Amniotic stem cell (primary cell): ENCODE measurements at places on chromosomes 11 and 22.

- no peak for DNase-seq
These were observed 42.0 kb downstream of the ALG9 start for GRCh38 chr11:111829185-111829968.

- DNase-seq, result no peak
These were observed 5.8 kb downstream of the MB start for GRCh38 chr22:35611200-35611890.

- DNase-seq, result no peak
These were observed 61.9 kb upstream of the PARVG start for GRCh38 chr22:44118645-44119315.

DNA sequence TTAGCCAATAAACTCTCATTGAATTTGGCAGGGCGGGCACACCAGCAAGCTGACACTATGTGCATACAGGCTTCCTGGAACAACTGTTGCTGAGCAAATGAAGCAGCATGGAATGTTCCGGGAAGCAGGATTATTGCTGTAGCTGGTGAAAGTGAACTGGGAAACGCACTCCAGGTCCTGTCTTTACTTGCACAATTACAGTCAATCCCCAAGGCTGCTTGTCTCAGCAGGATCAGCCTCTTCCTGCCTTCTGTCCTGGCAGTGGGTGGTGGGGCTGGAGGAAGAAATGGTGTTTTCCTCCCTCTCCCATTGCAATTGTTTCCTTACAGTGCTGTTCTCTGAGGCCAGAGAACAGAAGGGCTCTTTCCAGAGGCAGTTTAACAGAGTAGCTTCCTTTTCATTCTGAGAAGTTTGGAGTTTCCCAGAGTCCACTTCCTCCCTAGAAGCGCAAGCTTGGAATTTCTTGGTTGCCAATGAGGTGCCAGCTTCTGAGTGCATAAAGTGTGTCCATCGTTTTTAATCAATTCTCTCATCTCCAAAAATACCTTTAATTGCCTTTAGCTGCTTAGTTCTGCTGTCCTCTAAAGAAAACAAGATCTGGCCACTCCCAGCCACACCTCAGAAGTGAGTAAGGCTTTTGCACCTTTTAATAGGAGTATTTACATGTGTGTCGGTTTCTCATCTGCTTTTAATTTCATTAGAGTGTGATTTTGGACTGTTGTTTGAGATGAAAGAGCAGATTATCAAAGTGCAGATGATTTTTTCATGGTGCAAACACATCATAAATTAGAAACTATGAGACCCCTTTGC is 19.9 kb downstream of the CD44 start:
- no peak for DNase-seq

DNA sequence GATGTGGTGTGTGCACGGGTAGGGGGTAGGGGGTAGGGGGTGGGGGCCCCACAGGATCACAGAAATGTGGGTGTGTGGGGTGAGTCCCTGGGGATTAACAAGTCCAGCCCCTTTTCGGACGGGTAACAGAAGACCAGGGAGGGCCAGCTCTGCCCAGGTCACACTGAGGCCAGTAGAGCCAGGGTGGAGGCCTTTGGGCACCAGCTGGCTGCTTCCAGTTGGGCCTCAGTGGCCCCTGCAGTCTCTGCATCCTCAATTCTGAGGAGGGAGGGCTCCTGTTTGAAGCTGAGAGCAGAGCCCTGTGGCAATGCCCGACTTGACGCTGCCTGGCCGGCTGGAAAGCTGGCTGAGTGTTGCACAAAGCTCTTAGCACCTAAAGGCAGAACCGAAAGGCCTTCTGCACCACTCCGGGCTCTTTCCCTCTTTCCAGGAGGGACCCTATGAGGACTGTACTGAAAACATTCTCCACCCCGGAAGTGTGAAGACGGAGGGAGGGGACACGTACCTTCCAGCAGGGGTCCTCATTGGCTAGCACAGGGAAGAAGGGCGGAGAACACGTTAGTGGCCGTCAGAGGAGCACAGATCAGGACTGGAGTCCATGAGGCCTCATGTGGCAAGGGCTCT is 120.4 kb downstream of the PHF21B start:
- DNase-seq, result no peak

DNA sequence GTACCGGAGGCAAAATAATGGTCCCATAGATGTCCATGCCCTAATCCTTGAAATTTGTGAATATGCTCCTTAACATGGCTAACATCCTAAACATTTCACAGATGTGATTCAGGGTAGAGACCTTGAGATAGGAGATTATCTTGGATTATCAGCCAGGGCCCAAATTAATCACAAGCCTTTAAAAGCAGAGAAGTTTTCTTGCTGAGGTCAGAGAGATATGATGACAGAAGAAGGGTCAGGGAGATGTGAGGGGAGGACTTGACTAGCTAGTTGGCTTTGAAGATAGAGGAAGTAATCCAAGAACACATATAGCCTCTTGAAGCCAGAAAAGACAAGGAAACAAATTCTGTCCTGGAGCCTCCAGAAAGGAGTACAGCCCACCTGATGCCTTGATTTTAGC is 19.1 kb upstream of the FDX1 start:
- no peak for DNase-seq

GRCh38 chr22:44645083-44645482 is 56.9 kb upstream of the PRR5 start:
- DNase-seq, result no peak

DNA sequence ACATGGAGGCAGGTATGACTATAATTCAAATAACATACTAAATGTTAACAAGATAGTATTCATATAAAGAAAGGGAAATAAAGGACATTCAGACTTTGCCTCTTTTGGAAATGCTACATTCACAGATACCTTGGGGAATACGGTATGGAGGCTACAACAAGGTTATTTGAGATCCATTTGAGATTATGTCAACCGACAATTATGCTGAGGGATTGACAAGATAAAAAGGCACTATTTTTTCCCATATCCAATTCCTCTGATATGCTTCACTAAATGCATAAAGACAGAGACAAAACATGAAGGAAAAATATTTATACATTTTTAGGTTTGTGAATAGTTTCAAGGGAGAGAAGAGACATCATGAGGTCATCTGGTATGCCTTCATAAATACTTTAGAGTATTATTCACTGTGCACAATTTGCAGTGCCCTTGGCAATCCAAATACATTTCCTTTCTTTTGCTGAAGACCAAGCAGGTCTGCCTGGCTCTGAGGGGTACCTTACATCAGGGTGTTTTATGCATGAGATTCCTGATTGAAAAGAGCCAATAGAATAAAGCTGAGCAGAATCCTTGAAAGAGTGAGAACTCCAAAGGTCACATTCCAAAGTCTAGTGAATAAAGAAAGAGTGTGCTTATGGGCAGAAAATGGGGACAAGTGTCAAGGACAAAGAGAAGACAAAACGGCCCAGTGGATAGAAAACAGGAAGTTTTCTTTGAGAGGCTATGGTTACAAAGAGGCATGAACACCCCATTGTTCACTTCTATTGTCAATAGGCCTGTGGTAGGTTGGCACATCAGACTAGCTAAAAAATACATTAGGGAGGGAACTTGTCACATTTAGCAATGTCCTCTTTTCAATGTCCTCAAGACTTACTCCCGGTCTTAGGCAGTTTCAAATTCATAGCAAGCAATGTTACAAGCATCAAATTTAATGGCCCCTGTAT is 455.8 kb downstream of the LRRC4C start:
- DNase-seq, result no peak

GRCh38 chr11:88231894-88232482 is 56.7 kb upstream of the RAB38 start:
- DNase-seq, result no peak

DNA sequence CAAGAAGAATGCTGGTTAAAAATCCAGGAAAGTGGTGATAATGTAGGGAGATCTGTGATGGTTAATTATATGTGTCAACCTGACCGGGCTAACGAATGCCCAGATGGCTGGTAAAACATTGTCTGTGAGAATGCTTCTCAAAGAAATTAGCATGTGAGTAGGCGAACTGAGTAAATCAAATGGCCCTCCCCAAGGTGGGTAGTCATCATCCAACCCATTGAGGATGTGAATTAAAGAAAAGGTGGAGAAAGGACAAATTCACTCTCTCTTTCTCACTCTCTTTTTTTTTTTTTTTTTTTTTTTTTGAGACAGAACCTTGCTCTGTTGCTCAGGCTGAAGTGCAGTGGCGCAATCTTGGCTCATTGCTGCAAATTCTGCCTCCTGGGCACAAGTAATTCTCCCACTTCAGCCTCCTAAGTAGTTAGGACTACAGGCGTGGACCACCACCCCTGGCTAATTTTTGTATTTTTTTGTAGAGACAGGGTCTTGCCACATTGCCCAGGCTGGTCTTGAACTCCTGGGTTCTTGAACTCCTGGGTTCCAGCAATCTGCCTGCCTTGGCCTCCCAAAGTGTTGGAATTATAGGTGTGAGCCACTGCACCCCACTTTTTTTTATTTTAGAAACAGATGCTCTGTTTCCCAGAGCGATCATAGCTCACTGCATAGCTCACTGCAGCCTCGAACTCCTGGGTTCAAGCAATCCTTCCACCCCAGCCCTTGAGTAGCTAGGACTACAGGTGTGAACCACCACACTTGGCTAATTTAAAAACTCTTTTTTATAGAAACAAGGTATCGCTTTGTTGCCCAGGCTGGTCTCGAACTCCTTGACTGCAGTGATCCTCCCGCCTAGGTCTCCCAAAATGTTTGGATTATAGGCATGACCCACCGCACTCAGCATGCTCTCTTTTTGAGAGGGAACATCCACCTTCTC is 22.0 kb upstream of the P2RY6 start:
- DNase-seq, result no peak

DNA sequence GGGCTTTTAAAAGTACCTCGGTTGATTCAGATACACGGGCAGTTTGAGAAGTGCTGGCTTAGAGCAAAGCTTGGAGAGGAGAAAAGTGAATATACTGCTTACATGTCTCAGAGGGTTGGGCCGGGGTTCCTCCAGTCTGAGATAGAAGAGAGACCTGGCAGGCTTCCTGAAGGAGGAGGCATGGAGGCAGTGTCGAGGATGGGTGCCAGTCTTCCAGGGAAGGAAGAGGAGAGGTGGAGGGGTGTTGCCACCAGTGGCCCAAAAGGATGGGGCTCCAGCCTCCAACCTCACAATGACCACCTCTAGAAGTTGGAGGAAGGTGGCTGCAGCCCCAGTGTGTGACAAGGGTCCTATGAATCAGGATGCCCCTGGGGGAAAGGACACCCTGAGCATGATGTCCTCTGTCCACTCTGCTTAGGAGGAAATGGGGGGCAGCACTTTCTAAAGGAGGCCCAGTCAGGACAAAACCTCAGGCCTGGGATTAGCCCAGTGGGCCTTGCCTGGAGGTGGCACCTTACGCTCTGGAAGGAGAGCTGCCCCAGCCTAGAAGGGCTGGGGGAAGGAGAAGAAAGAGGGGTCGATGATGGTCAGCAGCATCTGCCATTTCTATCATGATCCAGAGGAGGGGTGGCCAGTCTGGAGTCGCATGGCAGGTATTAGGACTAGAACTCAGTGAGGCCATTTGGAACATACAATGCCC is 65.2 kb downstream of the CD82 start:
- no peak for DNase-seq
